Hippocampal formation (tissue), 2 donors: ENCODE measurements at places on chromosomes 6 and 20.

- DNase-seq, result no peak
Measured at GRCh38 chr6:170532867-170533488, 20.1 kb downstream of the PSMB1 start.

DNA sequence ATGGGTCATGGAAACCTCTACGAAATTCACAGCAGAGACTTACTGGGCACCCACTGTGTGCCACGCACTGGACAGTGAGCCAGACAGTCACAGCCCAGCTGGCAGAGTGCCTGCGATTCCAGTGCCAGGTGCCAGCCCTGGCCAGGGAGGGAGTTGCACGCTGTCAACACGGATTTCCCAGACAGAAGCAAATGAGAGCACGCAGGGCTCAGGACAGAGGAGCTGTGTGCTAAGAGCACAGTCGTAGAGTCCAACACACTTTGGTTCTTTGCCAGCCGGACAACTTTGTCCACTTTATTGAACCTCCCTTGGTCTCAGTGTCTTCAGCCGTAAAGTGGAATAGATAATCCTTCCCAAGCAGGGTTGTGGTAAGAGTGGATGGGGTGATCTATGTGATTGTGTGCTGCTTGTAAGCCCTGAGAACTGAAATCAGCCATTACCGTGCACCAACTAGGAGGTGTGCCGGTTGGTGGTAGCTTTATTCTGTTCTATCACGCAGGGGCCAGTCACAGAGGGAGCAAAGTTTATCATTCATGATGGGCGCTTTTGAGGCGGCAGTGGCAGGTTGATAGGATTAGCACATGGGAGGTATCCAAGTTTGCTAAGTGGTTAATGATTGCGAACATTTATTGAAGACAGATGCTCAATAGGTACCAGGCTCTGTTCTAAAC is 40.6 kb downstream of the SIRPA start:
- peak; percentile 78 for DNase-seq

DNA sequence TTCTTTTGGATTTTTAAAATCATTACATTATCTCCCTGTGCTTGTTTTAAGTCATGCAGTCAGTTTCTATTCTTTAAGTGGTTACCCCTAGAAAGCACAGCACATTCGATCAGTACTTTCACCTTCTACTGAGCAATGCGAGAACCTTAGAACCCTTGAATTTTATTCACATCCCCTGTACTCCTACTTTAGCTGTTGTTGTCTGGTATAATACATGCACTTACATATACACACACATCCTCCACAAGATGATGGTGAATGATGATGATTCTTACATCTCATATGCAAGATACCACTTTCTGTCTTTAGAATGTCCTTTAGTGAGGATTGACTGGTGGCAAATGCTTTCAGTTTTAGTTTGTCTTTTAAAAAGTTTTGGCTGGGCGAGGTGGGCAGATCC is 5.7 kb downstream of the CDC40 start:
- no peak for DNase-seq

- DNase-seq, result no peak
Measured at GRCh38 chr20:23234311-23235078, 116.1 kb upstream of the NXT1 start.

DNA sequence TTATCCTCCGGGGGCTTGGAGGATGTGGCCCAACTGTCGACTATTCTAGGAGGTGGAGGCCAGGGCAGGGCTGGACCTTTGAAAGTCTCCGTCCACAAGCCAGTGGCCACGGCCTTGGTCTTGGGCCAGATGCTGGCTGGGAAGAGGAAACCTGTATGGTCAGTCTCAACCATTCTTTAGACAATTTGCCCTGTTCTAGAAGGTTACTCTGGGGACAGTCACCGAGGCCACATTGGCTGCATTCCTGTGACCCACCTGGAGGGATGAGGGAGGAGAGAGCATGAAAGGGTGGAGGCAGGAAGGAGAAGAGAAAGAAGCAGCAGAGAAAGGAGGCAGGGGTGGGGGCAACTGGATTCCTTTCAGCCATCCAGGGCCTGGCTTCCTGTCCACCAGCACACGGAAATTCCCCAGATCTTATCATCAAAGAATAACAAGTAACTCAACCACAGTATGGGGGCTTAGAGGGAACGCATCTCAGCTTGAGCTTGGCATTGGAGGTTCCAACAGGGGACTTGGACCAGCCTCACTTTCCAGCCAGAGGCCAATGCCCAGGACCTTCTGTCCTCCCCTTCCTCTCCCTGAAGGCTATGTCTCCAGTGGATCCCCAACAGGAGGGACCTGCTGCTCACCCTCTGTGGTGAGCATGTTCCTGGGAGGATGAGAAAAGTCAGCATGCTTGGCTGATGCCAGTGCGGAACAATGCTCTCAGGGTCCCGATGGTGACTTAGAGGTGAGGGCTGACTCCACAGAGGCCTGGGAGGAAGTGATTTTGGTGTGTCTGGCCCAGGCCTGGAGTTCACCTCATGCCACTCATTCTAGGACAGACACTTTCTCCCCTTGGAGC is 30.4 kb downstream of the TGM2 start:
- DNase-seq, result no peak

GRCh38 chr6:12458558-12458957 is 168.4 kb downstream of the EDN1 start:
- DNase-seq, result no peak

GRCh38 chr6:163417595-163417994 is 3.1 kb downstream of the QKI start:
- DNase-seq, result peak; percentile 35

DNA sequence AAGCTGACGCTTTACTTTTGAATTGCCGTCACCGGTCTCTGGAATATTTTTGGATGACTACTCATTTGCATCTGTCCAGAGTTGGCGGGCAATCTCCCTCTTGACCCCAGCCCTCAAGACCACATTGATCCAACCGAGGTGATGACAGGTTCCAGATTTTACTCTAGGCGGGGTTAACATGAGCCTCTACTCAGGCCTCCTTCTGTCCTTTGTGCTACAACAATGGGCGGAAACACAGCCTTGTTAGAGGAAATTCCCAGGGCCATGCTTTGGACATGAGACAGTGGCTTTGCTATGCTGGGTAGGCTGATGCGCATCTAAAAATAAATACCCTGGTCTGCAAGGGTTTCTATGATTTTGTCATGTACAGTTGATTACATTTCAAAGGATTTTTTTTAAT is 27.0 kb upstream of the ADGRF5 start:
- no peak for DNase-seq

GRCh38 chr6:50831186-50831585 is 12.5 kb downstream of the TFAP2B start:
- no peak for DNase-seq
